ENCODE measurements at places on chromosomes 12 and 14.

DNA sequence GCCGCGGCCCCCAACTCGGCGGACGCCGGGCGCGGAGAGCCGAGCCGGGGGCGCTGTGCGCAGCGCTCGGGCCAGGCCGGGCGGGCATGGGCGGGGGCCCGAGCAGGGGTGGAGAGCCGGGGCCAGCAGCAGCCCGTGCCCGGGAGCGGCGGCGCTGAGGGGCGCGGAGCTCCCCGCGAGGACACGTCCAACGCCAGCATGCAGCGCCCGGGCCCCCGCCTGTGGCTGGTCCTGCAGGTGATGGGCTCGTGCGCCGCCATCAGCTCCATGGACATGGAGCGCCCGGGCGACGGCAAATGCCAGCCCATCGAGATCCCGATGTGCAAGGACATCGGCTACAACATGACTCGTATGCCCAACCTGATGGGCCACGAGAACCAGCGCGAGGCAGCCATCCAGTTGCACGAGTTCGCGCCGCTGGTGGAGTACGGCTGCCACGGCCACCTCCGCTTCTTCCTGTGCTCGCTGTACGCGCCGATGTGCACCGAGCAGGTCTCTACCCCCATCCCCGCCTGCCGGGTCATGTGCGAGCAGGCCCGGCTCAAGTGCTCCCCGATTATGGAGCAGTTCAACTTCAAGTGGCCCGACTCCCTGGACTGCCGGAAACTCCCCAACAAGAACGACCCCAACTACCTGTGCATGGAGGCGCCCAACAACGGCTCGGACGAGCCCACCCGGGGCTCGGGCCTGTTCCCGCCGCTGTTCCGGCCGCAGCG lies 639 bp downstream of the FZD10 start:
- no peak for DNase-seq

- no peak for DNase-seq
Observed at GRCh38 chr14:33617154-33617553, 333.7 kb downstream of the EGLN3 start.

DNA sequence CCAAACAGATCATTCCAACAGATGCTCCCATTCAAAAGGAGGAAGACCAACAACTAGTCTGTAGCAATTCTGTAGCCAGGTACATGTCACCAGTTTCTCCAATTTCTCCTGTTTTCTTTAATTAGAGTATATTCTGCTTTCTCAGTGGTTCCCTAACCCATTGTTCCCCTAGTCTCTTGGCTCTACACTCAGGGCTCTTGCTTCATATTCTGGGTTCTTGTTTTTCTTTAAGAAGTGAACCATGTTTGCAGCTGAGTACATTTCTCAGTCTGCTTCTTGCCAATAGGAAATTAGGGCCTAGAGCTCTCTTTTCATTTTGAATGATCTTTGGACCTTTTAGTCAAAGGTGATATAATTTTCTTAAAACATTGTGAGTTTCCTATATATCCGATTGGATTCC lies 29.4 kb upstream of the STXBP6 start:
- DNase-seq: no peak

DNA sequence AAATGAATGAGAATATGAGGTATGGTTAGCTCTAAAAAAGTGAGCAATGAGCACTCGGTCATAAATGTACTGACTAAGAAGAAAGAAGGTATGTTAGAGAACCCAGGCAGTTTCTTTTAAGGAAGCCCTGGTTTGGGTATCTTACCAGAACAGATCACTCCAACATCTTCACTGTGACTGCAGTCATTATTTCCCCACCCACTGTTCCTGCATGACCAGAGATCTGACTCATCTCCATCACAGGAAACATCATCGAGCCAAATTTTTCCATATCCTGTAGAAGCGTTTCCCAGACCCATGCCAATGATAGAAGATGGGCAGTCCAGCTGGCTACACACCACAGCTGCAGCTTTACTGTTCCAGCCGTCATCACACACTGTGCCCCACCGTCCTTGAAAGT lies 48.0 kb downstream of the CD163L1 start:
- DNase-seq: no peak

DNA sequence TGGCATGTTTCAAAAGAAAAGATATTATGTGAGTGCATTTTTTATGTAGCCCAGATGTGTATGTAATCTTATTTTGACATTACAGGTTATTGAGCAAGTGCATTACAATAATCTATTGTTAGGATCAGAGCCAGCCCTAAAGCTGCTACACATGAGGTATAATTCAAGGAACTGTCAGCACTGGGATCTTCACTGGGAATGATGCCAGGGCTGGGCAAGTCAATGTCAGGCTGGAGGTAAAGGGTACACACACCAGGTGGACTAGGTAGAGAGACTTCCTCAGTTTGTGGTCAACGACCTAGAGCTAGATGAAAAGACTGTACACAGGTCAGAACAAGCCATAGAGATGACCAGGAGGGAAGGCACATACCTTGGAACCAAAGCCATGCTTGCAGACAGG lies 15.4 kb downstream of the TRIM9 start:
- DNase-seq: no peak

DNA sequence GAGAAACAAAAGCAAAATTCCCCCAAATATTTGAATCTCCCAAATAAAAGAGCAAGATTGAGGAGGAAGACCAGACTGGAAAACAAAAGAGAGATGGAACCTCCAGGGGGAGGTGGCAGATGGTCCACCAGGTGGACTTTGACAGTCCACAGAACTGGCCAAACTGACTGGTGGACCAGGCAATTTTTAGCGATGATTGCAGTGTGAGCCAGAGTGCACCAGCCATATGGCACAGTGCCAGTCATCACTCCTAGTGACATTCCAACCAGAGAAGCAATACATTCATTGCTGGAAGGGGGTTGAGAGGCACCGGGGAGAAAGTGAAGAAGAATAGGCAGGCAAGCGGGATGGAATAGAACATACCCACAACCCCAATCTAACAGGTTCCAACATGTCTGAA lies 182.9 kb downstream of the EXOC5 start:
- no peak for DNase-seq

GRCh38 chr14:88962356-88962755 lies 137.9 kb downstream of the TTC8 start:
- no peak for DNase-seq

GRCh38 chr12:92735131-92735721 lies 32.4 kb downstream of the PLEKHG7 start:
- no peak for DNase-seq

DNA sequence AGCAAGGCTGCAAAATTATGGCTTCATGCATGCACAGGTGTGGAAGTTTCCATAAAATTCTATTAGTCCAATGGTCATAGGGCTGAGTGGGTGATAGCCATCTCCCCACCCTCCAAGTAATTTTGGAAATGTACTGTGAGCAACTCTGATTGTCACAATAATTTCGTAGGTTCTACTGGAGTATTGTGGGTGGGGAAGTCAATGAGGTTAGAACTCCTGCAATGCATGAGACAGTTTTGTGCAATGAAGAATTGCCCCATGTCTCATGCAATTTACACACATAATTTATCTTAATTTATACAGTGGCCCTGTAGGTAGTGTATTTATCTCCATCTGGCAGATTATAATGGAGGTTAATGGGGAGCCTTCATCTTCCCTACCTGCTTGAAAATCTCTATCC lies 20.5 kb downstream of the IFNG start:
- no peak for DNase-seq

DNA sequence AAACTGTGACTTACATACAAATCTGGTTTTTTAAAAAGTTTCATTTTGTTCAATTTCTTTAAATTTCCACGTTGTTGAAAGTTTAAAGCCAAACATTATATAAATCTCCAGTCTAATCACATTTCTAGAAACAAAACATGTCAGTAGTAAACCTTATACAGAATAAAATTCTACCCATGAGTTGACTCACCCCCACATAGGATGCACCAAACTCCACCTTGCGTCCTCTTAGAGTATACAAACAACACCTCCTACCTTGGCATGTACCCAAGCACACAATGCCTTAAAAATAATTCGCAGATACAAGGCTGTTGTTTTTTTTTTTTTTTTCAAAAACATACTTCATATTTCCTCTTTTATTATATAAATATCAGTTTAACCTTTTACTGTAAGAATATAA lies 3.3 kb downstream of the FBXL14 start:
- DNase-seq: no peak

GRCh38 chr14:95304342-95304741 lies 15.4 kb downstream of the CLMN start:
- no peak for DNase-seq

GRCh38 chr12:85807730-85808129 lies 28.5 kb downstream of the RASSF9 start:
- DNase-seq: no peak

DNA sequence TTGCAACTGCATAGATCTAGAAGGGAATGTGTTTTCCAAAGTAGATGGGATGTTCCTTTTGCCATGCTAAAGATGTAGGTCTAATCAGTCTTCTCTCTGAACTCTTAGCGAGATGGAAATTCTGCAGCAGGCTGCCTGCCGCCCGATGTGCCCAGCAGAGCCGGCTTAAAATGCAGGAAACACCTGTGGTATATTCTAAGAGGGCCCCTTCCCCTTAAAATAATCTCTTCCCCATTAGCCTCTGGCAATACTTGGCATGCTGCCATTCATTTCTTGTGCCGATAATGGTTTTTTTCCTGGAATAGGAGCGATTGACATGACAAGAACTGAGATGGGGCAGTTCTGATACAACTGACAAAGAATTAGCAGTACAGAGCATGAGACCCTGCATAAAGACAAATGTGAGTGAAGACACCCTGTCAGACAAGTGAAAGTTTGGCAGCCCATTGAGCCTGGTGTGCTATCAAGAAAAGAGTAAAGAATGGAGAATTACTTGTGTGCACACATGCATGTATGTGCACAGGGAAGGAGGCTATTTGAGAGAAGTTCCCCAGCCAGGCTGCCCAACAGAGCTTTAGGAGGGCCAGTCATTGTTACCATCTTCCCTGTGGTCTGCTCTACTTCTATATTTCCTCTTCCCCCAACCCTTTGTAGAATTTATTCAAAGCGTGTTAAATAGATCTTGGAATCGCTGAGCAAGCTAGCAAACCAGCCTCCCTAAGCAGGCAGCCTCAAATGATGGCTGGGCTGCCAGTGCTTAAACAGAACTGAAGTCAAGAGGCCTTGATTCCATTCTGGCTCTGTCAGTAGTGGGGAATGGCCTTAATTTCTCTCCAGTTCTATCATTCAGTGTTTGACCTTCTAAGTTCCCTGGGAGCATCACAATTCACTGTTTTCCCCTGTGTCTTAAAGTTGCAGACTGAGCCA lies 29.6 kb upstream of the NTF3 start:
- DNase-seq: no peak

- no peak for DNase-seq
Observed at GRCh38 chr14:61561657-61562276, 133.5 kb upstream of the HIF1A start.

- no peak for DNase-seq
Observed at GRCh38 chr12:119630962-119631550, 36.9 kb upstream of the PRKAB1 start.

GRCh38 chr12:873954-874353 lies 75.5 kb downstream of the RAD52 start:
- DNase-seq: no peak

GRCh38 chr12:58298803-58299202 lies 357.4 kb downstream of the ATP23 start:
- no peak for DNase-seq

- no peak for DNase-seq
Observed at GRCh38 chr14:87758876-87759275, 234.1 kb downstream of the GALC start.

DNA sequence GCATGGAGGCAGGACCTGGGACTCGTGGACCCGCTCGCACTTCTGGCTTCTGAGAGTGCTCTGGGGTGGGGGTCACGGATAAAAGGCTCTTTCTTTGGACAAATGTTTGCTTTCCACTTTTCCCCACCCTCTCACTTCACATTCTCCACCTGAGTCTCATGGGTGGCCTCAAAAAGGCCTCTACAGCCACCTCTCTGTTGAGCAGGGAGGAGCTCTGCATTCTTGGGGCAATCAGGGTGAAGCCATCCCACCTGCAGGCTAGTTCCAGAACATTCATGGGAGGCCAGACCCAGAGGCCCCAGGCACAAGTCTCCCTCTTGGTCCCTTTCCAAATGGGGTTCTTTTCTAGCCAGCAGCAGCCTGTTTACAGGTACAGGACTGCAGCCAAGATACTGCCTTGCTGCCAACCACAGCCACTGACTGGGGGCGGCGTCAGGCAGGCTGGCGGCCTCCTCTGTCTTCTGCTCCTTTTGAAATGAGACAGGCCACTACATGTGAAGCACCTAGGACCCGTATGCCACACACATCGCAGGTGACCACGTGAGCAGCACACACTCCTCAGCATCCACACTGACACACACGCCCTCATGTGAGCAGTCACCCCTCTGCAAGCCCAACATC lies 18.2 kb upstream of the CEBPE start:
- no peak for DNase-seq

DNA sequence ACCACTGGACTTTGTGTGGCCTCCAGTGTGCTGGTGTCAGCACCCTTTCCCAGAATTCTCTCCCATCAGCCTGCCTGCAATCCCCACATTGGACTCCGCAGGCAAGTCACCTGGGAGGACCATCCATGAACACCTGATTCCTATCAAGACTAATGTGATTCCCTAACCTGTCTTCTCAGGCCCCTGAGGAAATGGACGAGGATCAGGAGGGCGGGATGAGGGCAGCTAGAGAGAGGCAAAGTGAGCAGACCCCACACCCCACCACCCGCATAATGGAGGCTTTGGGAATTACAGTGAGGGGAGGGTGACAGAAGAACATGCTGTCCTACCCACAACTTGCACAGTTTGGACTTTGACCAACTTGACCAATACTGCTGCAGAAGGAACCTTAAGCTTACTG lies 60.9 kb upstream of the RFX4 start:
- DNase-seq: no peak

DNA sequence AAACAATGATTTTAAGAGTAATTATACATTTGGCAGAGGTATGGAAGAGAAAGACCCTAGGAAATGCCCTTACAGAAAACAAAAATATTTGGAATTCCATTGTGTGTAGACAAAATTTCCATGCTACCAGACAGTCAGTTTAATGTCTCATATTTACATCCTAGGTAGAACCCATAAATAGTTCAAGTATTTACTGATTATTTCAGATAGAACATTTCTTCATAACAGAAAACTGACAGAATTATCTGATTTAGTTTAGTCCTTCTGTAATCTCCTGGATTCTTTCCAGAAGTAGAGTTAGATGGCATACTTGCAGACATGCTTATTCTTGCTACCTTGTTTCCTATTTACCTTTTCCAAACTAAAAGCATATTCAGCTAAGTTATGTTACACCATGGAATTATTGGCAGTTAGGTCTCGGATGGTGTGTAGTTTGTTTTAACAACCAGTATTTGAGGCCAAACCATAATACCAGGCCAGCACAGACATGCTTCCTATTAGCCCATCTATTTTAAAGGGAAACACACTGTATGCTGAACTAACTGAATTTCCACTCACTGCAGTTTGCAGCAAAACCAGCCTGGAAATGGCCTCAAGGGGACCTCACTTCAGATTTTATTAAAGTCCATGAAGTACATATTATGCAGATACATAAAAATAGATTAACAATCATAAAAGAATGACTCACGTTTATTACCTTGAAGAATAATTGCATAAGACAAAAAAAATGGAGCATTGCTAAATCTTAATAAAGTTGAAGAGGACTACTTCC lies 126.6 kb upstream of the LRIG3 start:
- no peak for DNase-seq

Measured in activated naive CD8-positive, alpha-beta T cell treated with anti-CD3 and anti-CD28 coated beads, Interleukin-2, amount 50 U/mL, for 16 hours (primary cell).